IMR-90 (cell line): ENCODE measurements at places on chromosomes 13 and 19. TPM values are rescaled to one million over a fixed set of nuclear protein-coding genes. Genes with fewer than 3 reads are reported as not detected.
A peak's percentile ranks its signal among the peaks of the same experiment; 100 is the strongest.

The EFNB2 gene
- 5.4 and 6.9 TPM in 2 replicates for total RNA-seq

- DNase-seq = no peak
Observed at GRCh38 chr13:113551081-113552000, 33.2 kb upstream of the TFDP1 start.

The IL11 gene
- 14.3 and 15.6 TPM in 2 replicates for total RNA-seq

- peak; percentile 48 for DNase-seq
Observed at GRCh38 chr19:36009220-36009619, 607 bp upstream of the SYNE4 start.

GRCh38 chr13:45137526-45137925 is 17.2 kb downstream of the GTF2F2 start:
- no peak for DNase-seq

DNA sequence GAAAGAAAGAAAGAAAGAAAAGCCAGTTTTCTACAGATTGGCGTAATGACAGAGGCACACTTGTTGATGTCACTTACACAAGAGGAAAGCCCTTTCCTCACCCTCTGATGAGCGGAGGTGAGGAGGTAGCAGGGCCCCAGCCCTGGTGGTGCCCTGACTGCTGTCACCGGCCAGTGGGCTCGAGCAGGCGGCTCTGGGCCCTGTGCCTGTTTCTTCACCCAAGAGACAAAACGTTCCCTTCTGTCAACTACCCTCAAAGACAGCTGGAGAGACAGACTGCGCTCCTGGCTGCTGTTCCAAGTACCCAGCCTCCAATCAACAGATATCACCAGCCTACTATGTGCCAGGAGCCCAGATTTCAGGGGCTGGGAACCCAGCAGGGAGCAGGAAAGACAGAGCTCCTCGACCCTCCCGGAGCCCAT is 10.1 kb downstream of the EPS15L1 start:
- no peak for DNase-seq

GRCh38 chr13:42071672-42072419 is 23.4 kb downstream of the DGKH start:
- peak; percentile 54 for DNase-seq

GRCh38 chr19:4449022-4449638 is 8.5 kb downstream of the UBXN6 start:
- no peak for DNase-seq

GRCh38 chr19:6271721-6272410 is 7.9 kb downstream of the MLLT1 start:
- peak; percentile 74 for DNase-seq

DNA sequence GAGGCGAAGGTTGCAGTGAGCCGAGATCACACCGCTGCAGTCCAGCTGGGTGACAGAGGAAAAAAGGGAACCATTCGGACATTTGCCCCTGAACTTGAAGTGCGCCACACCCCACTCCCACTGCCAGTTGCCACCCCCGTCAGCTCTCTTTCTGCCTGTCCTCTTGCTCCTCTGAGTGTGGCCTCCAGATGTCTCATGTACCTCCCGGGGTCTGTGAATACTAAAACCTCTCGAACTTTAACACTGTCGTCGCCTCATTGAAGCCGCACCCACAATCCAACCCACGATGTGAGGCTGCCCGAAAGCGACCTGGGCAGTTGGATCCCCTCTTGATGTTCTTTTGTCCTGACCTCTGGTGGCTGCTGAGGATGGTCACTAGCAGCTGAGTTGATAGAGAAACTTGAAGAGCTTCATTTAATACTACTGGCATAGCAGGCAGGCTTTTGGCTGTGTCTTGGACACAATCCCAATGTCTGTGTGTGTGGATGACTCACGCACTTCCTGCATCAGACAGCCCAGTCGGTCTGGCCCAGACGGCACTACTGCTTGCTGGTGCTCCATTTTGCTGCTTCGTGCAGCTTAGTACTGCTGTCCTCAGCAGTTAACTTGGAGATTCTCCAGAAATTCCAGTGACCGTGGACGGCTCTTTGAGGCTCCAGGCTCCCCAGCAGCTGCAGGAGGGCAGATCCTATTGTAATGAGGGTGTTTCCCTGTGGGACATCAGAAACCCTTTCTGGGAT is 4.2 kb downstream of the FPR3 start:
- peak; percentile 94 for DNase-seq

The PCSK4 gene
- 0.56 and 0.72 TPM in 2 replicates for total RNA-seq

DNA sequence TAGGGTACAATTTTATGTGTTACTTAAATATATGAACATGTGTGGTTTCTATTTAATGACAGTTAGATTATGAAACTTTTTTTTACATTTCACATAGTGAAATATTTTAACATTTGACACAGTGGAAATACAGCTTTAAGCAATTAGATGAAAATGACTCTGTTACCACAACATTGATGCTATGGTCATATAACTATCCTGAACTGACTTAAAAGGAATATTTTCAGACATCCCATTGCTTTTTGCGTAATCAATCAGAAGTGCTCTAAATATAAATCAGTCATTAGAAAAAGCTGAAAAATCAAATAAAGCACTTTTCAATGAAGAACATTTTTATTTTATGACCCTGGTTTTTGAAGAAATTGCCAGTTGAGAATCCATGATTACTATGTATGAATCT is 80.3 kb downstream of the UFM1 start:
- DNase-seq = no peak

DNA sequence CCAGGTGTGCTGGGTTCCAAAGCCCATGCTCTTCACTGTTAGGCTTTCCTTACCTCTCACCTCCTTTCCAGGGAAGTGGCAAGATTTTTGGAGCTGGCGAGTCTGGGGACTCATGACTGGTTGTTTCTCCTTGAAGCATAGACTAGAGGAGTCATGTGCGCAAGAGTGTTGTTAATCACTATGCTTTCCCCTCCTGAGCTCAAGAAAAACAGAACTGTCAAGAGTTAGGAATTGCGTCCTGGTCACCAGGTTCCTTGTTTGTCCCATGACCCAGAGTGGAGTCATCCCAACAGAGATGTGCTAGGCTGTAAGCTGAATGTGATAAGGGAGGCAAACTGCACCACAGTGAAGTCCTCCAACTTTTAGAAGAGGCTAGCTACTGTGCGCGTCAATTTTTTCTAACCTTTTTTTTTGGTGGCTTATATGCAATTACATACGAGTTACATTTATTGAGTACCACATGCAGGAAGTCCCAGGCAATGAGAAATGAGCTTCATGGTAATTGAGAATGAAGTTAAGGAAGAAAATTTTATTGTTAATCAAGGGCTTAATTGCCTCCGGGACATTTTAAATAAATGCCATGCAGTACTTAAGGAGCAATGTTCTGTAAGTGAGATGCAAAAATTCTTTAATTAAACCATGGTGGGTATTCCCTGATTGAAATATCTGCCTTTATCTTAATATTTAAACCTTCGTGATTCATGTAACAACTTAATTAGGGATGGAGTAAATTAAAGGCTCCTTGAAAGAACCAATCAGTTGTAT is 233.9 kb downstream of the ZIC5 start:
- DNase-seq = no peak

The USHBP1 gene
- not detected in 2 replicates for total RNA-seq
